NCI-H82 (cell line): ENCODE measurements at places on chromosomes 12 and 14.

GRCh38 chr14:102236026-102236425, 68.9 kb downstream of the MOK start:
- DNase-seq: peak; percentile 30

- DNase-seq: no peak
These were observed 1.8 kb downstream of the LYSET start for GRCh38 chr14:93186956-93187355.

- no peak for DNase-seq
These were observed 397.8 kb downstream of the FUT8 start for GRCh38 chr14:65810322-65810721.

DNA sequence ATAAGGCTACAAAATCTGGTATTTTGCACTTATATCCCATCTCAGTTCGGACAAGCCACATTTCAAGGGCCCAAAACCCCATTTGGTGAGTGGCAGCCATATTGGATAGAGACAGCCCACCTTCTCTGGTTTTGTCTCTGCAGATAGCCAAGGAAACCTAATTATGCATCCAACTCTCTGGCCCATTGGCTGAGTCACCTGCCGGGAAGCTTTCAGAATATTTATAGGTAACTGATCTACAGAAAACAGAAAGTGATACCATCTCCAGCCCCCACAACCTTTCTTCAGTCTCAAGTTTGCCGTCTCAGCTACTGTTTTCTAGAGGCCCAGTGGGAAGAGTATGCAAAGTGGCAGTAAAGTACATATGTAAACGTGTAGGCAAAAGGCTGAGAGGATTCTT, 33.7 kb upstream of the PPP1CC start:
- no peak for DNase-seq

DNA sequence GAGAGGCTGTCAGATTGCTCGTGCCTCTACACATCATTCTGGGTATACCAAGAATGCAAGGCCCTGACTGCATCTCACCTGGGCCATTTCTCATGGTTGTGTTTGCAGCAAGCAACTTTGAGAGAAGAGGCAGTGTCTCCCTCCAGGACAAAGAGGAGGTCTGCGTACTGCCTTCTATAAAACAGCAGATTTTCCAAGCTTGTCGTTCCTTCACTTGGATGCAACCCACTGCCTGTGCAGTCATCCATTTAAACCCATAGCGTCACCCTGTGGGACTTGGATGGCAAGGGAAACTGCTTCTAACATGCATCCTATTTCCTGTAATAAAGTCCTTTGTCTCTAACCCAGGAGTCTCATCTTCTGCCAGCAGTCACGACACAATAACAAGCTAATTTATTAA, 1.3 kb downstream of the POMT2 start:
- no peak for DNase-seq
